ENCODE measurements at places on chromosomes 2 and 18.
A peak's percentile ranks its signal among the peaks of the same experiment; 100 is the strongest.

DNA sequence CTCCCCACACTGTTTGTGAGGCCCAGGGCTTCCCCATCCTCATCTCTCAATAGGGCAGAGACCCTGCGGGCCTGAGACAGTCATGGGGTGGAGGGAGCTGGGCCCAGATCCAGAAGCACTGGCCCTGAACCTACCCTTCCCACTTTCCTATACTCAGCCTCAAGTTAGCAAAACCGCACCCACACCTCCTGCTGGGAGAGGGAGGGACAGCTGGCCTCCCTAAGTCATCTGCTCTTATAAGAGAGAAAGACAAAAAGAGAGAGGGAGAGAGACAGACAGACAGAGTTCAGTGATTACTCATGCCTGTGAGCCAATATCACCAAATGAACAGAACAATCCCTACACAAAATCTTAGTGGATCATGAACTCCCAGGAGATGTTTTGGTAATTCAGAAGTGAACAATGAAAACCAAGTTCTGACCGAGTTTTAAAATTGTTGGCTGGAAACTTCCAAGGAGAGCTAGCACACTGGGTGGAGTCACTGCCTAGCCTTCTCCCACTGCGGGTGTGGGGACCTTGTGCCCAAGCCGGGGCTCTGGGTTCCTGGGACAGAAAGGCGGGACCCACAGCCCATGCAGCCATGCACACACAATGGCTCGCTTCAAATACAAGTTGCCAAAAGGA lies 130.5 kb downstream of the PXDN start:
- DNase-seq: no peak

- no peak for DNase-seq
These were observed 84.7 kb downstream of the TGFA start for GRCh38 chr2:70468878-70469277.

GRCh38 chr2:152426801-152427200 lies 91.8 kb downstream of the FMNL2 start:
- no peak for DNase-seq

DNA sequence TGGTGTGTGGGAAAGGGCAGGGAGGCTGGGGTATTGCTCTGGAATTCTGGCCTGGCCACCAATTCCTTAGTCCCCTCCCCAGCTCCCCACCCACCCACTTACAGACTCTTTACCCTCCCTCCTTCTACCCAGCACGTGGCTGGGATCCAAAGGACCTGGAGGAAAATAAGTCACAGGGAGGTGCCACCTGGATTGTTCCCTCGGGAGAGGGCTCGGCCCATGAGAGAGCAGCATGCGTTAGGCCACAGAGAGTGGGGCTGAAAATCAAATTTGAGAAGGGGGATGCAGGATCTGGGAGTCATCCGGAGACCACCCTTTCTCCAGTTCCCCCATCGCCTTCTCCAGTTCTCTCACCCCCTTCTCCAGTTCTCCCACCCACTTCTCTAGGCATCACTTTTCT lies 3.0 kb downstream of the ASPRV1 start:
- DNase-seq: no peak

DNA sequence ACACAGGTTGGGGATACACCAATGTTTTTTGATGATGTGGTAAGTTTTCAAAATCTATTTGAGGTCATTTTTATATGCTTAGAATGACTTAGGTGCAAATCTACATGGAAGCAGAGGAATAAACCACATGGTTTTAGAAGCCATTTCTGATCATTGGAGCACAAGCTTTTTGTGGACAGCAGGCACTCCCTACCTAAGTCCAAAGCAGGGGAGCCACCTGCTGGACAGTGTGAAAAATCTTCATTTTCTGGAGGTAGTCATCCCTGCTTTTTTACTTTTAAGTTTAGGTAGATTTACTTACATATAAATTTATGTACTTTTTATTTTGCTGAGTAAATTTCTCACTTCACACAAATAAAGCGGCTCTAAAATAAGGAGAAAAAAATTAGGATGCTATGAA lies 323.2 kb downstream of the PLCL1 start:
- DNase-seq: peak; percentile 47

- no peak for DNase-seq
These were observed 459.5 kb downstream of the DLGAP1 start for GRCh38 chr18:3995476-3996102.

DNA sequence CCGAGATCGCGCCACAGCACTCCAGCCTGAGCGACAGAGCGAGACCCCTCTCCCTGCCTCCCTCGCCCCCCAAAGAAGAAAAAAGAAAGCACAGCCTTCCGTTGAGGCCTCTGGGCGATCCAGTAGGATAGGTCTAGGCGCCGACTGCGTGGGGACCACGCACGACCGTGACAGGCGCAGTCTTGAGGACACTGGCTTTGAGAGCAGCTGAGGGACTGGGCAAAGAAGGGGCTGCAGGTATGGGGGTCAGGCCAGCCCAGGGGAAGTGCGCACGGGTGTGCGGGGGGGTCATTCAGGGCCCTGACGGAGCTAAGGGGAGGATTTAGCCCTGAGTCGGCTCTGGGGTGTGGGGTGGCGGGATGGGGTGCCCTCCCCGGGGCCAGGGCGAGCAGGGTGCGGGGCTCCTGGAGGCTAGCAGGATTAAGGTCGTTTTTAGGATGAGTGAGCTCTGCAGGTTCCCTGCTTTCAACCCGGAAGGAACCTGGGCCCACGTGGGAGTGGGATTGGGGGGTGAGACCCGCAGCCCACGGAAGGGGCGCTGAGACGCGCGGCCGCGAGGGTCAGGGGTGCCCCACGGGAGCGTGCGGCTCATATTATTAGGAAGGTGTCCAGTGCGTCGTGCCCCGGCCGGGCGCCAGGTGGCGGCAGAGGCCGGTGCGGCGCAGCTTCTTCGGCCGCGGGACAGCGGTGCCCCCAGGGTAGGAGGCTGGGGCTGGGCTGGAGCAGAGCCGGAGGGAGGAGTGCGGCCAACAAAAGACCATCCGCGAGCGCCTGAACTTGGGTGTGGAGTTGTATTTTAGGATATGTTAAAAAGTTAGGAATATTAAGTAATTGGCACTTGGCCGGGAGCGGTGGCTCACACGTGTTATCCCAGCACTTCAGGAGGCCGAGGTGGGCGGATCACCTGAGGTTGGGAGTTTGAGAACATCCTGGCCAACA lies 20.5 kb upstream of the ZNF236 start:
- DNase-seq: peak; percentile 66

GRCh38 chr2:54275541-54275940 lies 19.5 kb upstream of the TSPYL6 start:
- DNase-seq: no peak

DNA sequence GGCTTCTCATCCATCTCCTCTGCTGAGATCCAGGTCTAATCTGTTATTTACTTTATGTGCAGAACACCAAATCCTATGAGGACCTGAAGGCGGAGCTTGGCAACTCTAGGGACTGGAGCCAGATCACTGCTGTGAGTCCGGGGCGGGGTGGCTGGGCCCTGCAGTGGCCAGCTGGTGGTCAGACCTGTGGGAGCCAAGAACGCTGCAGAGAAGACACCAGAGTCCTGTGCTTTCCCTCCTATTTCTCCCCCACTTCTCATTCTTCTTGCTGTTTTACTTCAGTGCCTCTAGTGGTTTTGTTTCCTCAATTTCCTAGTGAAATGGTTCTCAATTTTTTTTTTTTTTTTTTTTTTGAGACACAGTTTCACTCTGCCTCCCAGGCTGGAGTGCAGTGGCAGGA lies 19.7 kb downstream of the VIL1 start:
- DNase-seq: no peak

- DNase-seq: no peak
These were observed 30.6 kb downstream of the TMEM17 start for GRCh38 chr2:62475172-62476011.

GRCh38 chr18:27771571-27771970 lies 405.4 kb downstream of the CDH2 start:
- DNase-seq: no peak

GRCh38 chr2:226892729-226893128 lies 56.9 kb downstream of the RHBDD1 start:
- DNase-seq: no peak

- DNase-seq: no peak
These were observed 6.7 kb downstream of the DLX1 start for GRCh38 chr2:172091761-172092566.

- no peak for DNase-seq
These were observed 5.0 kb downstream of the VAMP5 start for GRCh38 chr2:85589181-85589580.

DNA sequence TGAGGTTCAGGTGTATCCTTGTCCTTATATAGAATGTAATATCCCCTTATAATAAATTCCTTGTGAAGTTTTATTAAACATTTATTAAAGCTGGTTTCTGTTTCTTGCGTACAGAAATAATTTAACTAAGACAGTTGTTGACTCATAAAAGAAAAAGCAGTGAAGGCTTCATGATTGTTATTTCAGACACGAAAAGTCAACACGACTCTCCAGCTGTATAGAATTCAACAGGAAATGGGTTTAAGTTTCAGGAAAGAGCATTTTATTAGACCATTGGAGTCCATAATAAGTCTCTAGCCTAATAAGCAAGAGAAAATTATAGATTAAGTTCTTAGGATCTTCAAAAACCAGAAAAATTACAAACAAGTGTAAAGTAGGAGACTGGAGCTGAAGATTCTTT lies 62.2 kb downstream of the KCNE4 start:
- DNase-seq: no peak

- no peak for DNase-seq
These were observed 412.5 kb downstream of the NUP35 start for GRCh38 chr2:183536714-183537113.

DNA sequence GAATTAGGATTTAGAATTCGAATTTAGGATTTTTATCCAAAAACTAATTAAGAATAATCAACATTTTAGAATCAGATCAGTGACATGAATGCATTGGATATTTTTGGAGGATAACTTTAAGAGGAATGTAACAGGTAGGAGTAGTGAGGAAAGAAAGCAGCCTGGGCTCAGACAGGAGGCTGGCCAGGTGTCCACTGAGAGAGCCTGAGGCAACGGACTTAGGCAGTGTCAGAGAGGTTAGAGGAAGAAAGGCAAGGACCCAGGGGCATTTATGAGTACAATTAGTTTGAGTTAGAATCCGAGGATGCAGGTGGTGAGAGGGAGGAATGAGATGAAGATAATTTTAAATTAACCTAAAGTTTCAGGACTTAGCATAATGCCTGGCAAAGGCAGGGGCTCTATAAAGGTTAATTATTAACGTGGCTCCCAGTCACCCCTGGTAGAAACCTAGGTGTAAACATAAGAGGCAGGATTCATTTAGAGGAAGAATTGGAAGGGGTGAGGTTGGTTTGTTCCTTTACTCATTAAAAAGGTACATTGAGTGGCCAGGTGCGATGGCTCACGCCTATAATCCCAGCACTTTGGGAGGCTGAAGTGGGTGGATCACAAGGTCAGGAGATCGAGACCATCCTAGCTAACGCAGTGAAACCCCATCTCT lies 507.1 kb downstream of the TMEM182 start:
- DNase-seq: no peak

All from left lobe of liver (tissue), 2 donors.